ENCODE measurements at places on chromosomes 6 and 20.

DNA sequence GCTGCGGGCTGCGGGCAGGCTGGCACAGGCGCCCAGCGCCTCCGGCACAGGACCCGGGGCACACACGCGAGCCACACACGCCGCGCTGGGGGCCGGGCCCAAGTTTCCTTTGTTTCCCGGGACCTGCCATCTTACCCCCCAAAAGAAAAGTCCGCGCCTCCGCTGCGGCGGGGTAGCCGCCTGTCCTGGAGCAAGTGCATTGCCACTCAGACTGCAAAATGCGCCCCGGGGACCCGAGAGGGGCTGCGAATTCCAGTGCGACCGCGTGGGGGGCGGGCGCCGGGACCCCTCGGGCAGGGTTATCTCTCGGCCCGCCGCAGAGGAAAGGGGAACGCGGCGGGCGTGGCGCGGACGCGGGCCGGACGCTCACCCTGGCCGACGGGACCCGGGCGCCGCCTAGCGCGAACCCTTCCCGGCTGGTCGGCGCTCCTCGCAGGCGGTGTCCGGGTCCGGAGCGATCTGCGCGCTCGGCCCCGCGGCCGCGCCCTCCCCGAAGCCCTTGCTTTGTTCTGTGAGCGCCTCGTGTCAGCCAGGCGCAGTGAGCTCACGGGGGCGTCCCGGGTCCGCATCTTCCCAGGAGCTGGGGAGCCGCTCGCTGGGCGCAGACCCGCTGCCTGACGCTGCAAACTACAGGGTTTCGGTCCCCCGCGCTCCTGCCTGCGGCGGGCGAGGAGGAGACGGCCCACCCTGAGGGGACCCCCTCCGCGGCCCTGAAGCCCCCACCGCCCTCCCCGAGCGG, 639 bp upstream of the CD24 start:
- no peak for DNase-seq

DNA sequence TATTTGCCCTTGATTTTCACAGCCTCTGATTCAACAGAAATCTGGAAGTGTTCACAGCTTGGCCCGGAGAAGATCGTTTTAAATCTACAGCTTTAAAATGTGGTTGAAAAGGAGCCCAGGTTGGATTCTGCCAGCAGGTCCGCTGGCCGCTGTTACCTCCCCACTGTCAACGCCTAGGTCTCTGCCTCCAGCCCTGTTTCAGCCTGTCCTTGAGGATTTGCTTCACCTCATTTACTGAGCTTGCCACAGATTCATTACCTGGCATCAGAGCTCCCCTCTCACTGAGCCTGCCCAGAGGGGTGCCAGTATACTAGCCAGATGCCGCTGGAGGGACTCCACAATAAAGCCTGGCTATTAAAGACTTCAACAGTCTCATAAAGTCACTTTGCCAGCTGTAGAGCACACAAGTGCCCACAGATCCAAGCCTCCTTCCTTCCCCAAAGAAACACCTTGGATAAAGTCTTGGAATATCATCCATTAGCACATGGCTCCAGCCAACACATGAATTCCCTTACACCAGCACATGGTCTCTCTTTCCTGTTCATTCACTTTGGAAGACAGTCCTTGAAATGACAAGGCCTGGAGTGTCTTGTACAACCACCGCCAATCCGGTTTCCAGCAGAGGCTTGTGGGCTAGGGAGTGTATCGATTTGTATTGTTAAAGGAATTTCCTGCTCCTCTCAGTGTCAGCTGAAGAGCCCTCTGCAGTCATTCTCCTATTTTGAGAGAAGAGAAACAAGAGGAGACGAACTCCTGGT, 9.5 kb upstream of the NR2E1 start:
- no peak for DNase-seq

- no peak for DNase-seq
These were observed 23.8 kb downstream of the MYT1 start for GRCh38 chr20:64188091-64188490.

- DNase-seq = no peak
These were observed at the start of gene ATAT1 for GRCh38 chr6:30626484-30627366. TSS of gene ATAT1 (plus strand) at chr6:30626874.

GRCh38 chr6:23410439-23410838, 715.6 kb upstream of the NRSN1 start:
- DNase-seq = no peak

DNA sequence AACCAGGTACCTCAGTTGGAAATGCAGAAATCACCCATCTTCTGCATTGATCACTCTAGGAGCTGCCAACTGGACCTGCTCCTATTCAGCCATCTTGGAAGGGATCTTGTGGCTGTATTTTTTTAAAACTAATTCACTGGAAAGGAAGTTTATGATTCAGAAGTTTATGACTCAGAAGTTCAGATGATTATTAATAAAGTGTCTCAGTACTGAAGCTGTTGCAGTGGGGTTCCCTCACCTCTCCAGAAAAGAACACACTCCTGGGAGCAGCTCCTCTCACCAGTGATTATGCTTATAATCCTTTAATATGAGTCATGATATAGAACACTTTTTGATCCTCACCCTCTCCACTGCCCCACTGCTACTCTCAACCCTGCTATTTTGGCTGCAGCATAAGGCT, 291.2 kb upstream of the HS3ST5 start:
- no peak for DNase-seq

GRCh38 chr20:63946986-63947637, 9.1 kb downstream of the UCKL1 start:
- DNase-seq = no peak

DNA sequence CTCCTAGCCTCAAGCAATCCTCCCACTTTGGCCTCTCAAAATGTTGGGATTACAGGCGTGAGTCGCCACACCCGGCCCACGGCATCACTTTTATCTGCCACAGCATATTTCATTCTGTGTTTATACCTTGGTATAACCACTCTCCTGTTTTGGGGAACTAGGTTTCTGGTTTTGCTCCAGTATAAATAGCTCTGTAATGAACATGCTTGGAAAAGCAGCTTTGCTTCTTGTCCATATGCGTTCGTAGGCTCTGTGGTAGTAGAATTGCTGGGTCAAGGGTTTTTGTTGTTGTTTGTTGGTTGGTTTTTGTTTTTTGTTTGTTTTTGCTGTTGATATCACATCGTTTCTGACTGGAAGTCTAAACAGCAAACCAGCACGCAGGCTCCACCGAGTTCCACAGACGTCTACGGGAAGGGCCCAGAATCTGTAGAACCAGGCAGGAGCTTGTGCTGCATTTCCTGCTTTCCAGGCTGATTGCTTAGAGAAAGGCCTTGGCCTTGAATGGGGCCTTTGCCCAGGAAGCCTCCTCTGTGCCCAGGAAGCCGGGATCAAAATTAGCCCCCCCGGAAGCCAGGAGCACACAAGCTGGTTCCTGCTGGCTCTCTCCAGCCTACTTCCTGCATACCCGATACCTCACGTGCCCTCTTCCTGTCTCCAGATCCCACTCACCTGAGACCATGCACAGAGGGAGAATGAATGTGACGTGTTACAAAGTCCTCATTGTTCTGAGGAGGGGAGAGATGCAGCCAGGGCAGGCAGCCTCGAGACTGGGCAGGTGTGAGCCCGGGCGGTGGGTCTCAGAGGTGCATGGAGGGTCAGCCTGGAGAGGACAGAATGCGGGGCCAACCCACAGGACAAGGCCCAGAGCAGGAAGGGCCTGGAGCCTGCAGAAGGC, 34.7 kb downstream of the AAR2 start:
- no peak for DNase-seq

- no peak for DNase-seq
These were observed 133.9 kb upstream of the PTPRT start for GRCh38 chr20:43323592-43323991.

DNA sequence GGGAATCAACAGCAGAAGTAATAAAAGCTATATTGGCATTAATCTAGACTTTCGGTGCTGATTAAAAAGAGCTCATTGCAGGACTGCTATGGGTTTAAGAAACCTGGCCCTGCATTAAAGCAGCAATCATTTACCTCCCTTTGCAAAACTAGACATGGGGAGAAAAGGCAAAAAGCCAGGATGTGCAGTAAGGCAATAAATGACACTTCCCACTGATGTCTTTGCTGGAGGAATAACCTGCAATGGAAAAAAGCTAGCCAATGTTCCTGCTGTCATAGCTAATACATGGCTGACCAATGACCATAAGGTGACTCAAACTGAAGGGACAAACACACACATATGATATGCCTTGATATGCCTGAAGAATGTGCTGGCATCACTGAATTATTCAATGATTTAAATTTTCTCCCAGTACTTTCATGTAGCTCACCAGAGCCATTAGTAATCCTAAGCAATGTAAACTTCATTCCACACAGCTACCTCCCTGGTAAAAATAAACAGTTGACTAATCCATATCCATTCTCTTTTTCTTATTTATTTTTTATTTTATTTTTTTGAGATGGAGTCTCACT, 8.7 kb downstream of the DNAAF9 start:
- no peak for DNase-seq

GRCh38 chr6:153038378-153039057, 36.0 kb upstream of the MTRF1L start:
- DNase-seq = no peak

GRCh38 chr20:1533059-1533458, 24.4 kb downstream of the SIRPD start:
- DNase-seq = peak; percentile 17

All from iPS DF 19.7 (cell line).